GM12878 (cell line): ENCODE measurements at places on chromosomes 7 and 10. TPM values are rescaled to one million over a fixed set of nuclear protein-coding genes. Genes with fewer than 3 reads are reported as not detected.

The SEMA3C gene
- 0.06 and 0.20 TPM in 2 replicates for polyA plus RNA-seq

The AMPH gene
- polyA plus RNA-seq: 0.07 and 0.10 TPM in 2 replicates

The ST8SIA6 gene
- not detected in 2 replicates for polyA plus RNA-seq

The TCERG1L gene
- not detected in 2 replicates for polyA plus RNA-seq

The ODAD2 gene
- not detected in 2 replicates for polyA plus RNA-seq
